ENCODE measurements at places on chromosomes 3 and 15. TPM values are rescaled to one million over a fixed set of nuclear protein-coding genes. Genes with fewer than 3 reads are reported as not detected.

The STIMATE gene
- total RNA-seq: 7.0 TPM

The SLC27A2 gene
- 10.3 TPM for total RNA-seq

- DNase-seq: no peak
Observed at GRCh38 chr3:127532561-127533203, 57.9 kb downstream of the TPRA1 start.

DNA sequence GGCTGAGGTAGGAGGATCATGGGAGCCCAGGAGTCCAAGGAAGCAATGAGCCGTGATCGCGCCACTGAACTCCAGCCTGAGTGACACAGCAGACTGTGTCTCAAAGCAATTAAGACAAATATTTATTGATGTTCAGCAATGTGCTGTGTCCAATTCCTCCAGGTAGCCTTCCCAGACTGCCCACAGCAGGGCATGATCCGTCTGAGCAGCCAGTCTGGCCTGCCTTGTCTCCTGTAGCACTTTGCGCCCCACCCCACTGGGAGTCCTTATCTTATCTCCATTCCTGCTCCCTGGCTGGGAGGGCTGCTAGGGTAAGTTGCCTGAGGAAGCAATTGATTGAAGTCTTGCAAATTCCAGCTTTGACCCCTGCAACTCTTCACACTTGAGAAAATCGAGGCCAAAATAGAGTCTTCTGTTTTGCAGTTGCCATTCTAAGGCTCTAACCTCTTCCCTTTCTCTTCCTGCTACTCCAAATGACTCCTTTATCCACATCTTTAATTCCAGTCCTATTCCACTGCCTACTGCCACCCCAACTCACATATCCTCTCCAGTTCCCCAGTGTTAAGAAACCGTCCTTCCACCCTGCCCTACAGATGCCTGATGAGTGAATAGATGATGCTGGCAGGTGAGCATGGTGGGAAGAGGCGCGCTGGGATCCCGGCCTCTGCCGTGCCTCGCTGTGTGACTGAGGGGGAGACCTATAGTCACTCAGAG lies 26.9 kb upstream of the LCTL start:
- no peak for DNase-seq

DNA sequence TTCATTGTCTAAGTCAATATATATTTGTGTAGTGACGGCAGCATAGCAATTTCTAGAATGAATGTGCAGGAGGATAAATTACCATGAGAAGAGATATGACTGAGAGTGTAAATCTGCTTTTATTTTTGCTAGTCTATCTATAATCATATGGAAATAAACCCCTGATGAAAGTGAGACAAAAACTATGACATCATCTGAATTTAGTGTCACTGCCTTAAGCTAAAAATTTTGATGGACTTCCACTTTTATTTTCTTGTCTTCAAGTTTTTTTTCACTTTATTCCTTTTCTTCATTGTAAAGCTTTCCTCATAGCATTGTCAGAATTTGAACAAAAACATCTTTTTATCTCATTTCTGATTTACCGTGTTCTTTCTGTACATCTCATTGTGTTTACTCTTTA lies 242.0 kb downstream of the CHST2 start:
- DNase-seq: no peak

Measured in lung microvascular endothelial cell (primary cell).